ENCODE measurements at places on chromosomes 1 and 21.

- no peak for DNase-seq
These were observed 25.2 kb upstream of the TRIM45 start for GRCh38 chr1:117146575-117147340.

DNA sequence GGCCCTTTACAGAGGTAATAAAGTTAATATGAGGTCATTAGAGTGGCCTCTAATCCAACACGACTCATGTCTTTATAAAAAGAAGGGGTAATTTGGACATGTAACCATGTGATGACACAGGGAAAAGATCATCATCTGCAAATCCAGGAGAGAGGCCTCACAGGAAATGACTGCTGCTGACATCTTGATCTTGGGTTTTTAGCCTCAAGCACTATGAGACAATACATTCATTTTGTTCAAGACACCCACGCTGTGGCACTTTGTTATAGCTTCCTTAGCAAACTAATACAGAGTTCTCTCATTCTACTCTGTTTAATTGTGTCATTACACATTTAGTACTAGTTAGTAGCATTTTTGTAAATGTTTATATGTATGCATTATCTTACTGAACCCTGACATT is 64.0 kb upstream of the RUNX1 start:
- peak; percentile 32 for DNase-seq

DNA sequence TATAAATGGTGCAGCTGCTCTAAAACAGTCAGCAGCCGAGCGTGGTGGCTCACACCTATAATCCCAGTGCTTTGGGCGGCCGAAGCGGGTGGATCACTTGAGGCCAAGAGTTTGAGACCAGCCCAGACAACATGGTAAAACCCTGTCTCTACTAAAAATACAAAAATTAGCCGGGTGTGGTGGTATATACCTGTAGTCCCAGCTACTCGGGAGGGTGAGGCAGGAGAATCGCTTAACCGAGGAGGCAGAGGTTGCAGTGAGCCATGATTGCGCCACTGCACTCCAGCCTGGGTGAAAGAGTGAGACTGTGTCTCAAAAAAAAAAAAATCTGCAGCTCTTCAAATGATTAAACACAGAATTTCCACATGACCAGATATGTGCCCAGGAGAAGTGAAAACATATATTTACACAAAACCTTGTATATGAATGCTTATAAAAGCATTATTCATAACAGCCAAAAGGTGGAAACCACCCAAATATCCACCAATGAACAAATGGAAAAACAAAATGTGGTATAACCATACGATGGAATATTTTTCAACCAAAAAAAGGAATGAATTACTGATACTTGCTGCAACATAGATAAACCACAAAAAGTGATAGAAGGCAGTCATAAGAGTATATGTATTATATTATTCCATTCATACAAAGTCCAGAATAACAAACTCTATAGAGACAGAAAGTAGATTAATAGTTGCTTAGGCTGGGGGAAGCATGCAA is 14.1 kb downstream of the EPS15 start:
- DNase-seq = no peak

- no peak for DNase-seq
These were observed 87.3 kb upstream of the IFFO2 start for GRCh38 chr1:19043579-19044443.

DNA sequence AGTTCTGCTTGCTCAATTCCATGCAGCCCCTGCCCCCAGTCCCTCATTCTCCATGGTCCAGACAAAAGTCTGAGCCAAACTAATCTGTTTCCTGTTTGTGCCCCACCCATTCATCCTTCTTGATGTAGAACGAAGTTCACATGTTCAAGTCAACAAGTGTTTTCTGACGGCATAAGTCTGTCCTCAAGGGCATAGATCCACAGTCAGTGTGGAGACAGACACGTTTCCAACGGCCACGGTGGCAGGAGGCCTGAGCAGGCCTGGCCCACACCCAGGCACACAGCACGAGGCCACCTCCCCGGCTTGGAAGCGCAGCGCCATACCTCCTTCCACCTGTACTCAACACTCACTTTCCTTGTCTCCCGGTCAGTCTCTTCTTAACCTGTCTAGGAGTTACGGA is 16.1 kb downstream of the ADORA1 start:
- no peak for DNase-seq

DNA sequence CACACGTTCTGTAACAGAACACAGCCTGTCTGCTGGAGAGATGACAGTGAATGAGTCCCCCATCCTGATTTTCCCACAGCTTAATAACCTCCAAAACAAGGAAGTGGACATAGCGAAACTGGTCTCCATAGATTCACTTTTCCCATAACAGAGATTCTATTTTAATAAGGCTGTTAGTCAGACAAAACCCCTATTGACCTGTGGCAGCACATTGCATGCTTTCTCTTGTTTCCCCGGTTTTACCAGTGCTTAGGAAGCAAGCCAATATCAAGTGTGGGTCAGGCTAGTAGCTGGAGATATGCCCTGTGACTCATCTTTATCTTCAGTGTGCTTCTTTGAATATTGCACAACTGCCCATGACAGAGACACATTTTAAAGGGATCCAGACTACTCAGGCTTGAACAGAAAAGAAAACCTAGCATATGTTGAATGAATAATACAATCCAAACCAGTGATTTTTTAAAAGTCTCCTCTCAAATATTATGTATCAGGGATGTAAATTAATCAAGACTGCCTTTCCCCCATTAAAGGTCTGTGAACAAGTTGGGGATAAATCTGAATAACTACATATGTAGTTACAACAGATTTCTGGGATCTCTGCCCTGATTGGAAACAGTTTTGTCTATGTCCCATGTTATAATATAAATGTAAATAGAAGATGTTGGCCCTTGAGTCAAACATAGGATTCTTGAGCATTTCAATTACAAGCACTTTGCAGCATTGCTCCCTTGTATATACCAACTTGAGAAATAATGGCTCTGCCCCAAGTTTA is 11.9 kb upstream of the CLDN8 start:
- no peak for DNase-seq

DNA sequence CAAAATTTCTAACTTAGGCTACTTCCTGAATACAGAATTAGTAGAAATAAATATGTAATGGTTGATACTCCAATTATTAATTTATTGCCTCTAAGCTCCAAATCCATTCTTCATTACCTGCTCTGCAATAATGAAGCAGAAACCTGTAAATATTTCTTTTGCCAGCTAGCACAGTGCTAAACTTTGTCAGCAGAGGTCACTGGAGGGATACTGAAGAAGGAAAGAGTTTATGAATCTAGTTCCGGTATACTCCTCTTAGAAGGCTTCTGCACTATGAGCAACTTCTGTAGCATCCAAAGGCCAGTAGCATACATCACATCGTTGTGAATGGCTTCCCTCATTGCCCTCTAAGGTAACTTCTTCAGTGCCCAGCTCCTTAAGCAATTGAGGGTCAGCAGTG is 81.0 kb upstream of the LHX8 start:
- no peak for DNase-seq

DNA sequence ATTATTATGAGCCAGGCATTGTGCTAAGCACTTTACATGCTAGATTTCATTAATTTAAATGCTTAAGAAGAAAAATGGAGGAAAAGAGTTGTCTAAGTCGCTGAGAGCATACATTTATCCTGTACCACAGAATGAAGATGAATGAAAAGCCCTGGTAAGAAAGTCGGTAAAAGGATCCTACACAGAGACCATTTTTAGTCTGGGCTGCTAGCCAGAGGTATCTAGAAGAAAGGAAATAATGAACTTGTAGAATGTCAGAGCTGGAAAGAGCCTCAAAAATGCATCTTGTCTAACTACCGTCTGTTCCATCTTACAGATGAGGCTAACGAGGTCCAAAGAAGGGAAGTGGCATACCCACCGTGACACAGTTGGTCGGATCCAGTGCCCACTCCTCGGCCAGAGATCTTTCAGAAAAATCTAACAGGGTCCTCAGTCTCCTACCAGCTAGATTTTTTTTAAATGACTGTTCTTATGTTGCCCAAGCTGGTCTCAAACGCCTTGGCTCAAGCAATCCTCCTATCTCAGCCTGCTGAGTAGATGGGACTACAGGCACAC is 12.2 kb upstream of the TNR start:
- no peak for DNase-seq

- no peak for DNase-seq
These were observed 124.0 kb downstream of the BRINP3 start for GRCh38 chr1:190353538-190354101.

DNA sequence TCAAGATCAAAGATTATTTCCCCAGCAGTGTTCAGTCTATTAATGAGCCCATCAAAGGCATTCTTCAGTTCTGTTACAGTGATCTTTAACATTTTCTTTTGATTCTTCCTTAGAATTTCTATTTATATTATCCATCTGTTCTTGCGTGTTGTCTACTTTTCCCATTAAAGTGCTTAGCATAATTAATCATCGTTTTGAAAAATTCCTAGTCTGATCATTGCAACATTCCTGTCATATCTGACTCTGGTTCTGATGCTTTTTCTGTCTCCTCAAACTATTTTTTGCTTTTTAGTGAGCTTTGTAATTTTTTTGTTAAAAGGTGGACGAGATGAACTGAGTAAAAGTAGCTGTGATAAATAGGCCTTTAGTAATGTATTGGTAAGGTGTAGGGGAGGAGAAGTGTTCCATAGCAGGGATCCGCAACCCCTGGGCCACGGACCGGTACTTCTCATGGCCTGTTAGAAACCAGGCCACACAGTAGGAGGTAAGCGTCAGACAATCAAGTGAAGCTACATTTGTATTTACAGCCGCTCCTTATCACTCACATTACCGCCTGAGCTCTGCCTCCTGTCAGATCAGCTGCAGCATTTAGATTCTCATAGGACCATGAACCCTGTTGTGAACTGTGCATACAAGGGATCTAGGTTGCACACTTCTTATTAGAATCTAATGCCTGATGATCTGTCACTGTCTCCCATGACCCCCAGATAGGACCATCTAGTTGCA is 163.3 kb downstream of the PIK3R3 start:
- no peak for DNase-seq

DNA sequence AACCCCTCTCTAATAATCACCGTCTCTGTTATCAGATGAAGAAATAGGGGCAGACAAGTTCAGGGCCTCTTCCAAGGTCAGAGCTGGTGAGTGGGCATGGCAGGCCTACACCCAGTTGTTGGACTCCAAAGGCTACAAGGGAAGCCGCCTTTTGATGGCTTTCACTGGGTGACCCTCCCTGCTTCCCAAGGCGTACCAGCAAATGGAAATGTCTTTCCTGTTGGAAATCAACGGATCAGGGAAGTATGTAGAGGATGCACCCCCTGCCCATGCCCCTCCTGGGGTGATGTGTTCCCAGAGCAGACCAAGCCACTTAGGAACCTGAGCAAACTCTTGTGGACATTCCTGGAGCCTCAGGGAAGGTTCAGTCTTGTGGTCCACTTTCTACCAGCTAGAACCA is 47.4 kb downstream of the LGR6 start:
- no peak for DNase-seq

DNA sequence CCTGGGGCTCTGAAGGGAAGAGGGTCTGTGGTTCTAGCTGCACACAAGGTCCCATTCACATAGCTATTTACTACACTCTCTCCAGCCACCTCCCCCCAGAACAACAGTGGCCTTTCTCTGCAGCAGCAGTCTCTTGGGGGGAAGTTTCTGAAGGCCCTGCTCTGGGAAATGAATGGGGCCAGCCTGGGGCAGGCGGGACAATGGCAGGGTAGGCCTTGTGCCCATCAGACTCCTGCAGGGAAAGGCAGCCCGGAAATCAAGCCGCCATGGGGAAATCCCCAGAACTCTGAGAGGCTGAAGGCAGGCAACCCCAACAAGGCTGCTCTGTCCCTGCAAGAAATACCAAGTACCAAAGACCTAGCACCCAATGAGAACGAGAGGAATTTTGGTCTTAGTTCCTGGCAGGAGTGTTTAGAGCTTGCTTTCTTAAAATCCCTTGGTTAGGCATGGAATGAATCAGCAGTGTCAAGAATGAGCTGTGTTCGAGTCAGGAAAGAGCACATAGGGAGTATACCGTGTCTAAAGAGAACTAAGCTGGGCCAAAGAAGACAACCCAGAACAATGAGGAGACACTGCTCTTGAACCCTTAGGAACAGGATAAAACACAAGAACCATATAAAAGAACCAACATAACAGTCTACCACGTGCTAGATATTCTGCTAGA is 11.3 kb downstream of the ARHGEF11 start:
- DNase-seq = no peak

- DNase-seq = peak; percentile 17
These were observed 1.1 kb upstream of the PSMG1 start for GRCh38 chr21:39184050-39184980.

GRCh38 chr1:27994060-27994459 is 34.3 kb downstream of the XKR8 start:
- DNase-seq = no peak

DNA sequence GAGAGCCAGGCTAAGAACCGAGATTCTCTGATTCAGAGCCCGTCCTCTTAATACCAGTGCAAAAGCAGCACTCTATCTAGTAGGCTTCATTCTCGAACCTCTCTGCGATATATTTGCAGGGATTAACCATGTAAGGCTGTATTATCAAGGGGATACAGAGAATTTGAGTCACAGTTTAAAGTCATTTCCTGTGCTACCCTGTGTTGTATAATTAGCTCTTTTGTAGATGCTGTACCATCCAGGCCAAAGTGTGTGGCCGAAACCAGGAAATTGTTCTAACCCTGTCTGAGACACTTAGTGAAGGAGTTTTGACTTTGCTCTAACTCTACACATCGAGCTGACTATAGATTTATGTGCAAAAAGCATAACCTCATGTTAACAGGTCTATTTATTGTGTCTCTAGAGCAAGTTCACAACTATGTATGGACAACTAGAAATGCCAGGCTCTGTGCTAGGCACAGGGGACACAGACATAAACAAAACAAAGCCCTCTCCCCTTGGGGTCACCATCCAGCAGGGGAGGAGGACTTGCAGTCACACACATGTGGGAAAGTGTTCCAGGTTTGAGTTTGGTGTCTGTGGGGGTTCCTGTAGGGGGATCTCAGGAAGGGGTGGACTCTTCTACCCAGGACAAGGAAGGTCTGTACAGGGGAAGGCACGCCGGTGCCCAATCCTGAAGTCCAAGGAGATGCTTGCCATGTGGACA is 182.2 kb downstream of the DHRS3 start:
- DNase-seq = no peak

DNA sequence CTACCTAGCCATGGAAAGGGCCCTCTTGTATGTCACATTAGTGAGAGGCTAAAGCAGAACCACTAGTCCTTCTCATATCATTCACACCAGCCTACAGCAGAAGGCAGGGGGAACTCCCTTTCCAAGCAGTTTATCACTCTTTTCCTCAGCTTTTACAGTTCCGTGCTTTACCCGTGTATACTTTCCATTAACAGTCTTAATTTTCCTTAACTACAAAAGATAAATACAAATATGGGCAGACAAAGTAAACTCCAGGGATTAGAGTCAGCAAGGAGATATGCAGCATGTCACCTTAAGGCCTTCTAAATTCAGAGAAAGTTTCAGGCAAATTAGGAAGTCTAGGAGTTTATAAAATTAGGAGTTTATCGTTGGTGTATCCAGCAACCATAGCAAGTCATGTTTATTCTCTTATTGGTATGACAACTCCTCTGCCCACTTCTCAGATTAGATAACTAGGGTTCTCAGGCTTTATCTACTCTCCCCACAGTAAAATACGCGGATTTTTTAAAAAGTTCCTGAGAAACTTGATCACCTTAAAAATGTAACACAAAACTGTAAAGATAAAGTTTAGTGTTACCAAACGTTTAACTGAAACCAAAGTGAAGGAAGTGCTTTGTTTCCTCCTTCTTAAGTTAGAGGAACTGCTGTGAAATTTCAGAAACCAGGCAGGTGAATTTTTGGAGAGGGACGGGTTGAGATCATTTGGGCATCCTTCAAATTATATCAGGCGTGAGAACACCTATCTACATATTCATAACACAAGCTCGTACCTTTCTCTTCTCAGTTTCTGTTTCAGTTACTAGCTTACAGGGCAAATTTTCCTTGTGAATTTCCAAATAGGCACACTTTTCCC is 42.7 kb upstream of the SLC19A2 start:
- DNase-seq = no peak

All from Jurkat, Clone E6-1 (cell line).